ENCODE measurements at places on chromosomes 4 and X.
A peak's percentile ranks its signal among the peaks of the same experiment; 100 is the strongest.

DNA sequence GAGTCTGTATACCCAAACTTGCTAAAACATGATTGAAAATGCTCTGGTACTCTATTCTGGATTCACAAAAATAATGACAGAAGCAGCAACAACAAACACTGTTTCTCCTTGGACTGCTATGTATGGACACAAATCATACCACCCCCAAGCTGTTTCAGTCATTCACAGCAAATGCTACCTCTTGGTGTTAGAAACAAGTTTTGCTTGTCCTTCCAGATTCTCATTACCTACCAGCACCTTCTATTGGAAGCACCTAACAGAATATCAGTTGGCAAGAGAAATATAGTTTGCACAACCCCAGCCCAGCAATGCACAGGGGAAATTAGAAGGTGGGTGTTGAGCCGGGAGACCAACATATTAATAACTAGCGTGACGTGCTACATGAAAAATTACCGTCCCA is 1950.9 kb downstream of the C4orf33 start:
- H3K4me3 ChIP-seq, result no peak overlapping the region
- DNase-seq, result no peak
- H3K27me3 ChIP-seq, result no peaks in the 10 kb centered on the region
- H3K4me1 ChIP-seq, result no peaks in the 10 kb centered on the region

GRCh38 chr4:162874748-162875147 is 291.9 kb downstream of the NAF1 start:
- H3K27ac ChIP-seq, result no peak overlapping the region
- H3K36me3 ChIP-seq, result no peaks in the 10 kb centered on the region
- no peak for DNase-seq
- H3K27me3 ChIP-seq, result no peaks in the 10 kb centered on the region
- no peak overlapping the region for H3K4me3 ChIP-seq

DNA sequence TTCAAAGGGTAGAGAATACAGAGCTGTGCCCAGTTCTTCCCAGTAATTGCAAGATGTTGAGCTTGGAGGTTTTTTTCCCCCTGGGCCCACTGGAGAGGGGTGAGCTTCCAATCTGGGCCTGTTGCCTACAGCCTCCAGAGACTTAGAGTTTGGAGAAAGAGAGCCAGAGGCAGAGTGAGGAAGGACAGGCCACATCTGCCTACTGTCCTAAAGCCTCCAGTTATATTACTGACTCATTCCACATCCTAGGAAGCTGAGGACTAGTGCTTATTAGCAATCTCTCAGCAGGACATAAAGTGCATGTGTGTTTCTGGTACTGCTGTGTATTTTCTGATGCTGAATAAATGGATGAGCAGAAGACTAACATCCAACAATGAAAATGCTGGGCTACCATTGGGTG is 181.0 kb upstream of the MAMLD1 start:
- H3K4me3 ChIP-seq, result no peak overlapping the region
- H3K4me1 ChIP-seq, result no peaks in the 10 kb centered on the region
- no peak for DNase-seq
- no peaks in the 10 kb centered on the region for H3K36me3 ChIP-seq
- no peaks in the 10 kb centered on the region for H3K27me3 ChIP-seq
- H3K27ac ChIP-seq, result no peak overlapping the region

GRCh38 chrX:55754861-55755294 is 37.3 kb downstream of the RRAGB start:
- no peaks in the 10 kb centered on the region for H3K36me3 ChIP-seq
- H3K27me3 ChIP-seq, result no peaks in the 10 kb centered on the region
- H3K4me3 ChIP-seq, result no peak overlapping the region
- no peaks in the 10 kb centered on the region for H3K4me1 ChIP-seq

GRCh38 chr4:139014371-139015268 is 961 bp upstream of the NOCT start:
- peak; percentile 24 for DNase-seq
- H3K27me3 ChIP-seq, result no peaks in the 10 kb centered on the region
- peak overlapping the region; percentile 81 for H3K27ac ChIP-seq

- no peak overlapping the region for H3K4me3 ChIP-seq
- no peaks in the 10 kb centered on the region for H3K4me1 ChIP-seq
- H3K27me3 ChIP-seq, result no peaks in the 10 kb centered on the region
- no peak overlapping the region for H3K27ac ChIP-seq
Observed at GRCh38 chr4:86338989-86339388, 20.9 kb downstream of the MAPK10 start.

DNA sequence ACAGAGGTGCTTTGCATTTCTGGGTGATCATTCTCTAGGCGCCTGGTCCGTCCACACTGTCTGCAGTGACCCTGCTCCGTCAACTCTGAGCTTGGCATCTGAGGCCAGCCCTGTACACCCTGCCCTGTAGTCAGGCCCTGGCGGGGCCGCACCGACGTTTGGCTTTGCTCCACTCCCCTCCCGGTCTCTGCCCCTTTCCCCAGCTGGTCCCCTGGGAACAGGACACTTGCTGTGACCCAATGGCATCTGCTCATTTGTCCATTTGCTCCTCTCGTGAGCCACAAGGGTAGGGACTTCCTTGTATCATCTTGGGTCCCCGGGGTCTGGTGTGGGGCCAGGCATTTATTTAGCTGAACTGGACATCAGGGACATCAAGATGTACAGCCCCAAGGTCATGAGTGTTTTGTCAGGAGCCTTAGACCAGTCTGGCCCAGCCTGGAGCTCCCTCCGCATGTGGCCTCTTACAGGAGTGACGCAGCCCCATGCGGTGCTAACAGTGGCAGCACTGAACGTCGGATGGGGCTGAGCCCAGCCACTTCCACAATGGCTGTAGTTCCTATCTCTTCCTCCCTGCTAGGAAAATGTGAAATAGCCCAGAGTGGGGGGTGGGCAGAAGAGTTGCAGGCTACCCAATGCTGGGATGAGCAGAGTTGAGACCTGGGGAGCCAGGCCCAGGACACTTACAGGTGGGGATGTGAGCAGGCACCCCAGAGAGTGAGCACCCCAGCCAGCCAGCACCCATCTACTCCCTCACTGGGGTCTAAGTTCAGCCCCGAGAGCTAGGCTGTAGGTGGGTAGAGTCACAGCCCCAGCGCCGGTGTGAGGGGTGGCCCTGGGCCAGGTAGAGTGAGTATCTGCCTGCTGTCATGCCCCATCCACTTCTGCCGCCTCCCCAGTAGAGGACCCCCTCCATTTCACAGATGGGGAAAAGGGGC is 2.0 kb upstream of the SH3BP2 start:
- H3K27ac ChIP-seq, result peak overlapping the region; percentile 92
- no peaks in the 10 kb centered on the region for H3K27me3 ChIP-seq
- DNase-seq, result peak; percentile 9
- H3K36me3 ChIP-seq, result no peaks in the 10 kb centered on the region
- H3K4me1 ChIP-seq, result no peaks in the 10 kb centered on the region

- H3K27ac ChIP-seq, result no peak overlapping the region
- H3K36me3 ChIP-seq, result no peaks in the 10 kb centered on the region
- no peak for DNase-seq
Observed at GRCh38 chrX:26889574-26889973, 573.6 kb downstream of the PPP4R3C start.

- H3K27me3 ChIP-seq, result no peaks in the 10 kb centered on the region
- no peak for DNase-seq
- H3K4me1 ChIP-seq, result peaks cover 9% of the 10 kb centered on the region
- H3K27ac ChIP-seq, result no peak overlapping the region
- H3K4me3 ChIP-seq, result no peak overlapping the region
- no peaks in the 10 kb centered on the region for H3K36me3 ChIP-seq
Observed at GRCh38 chr4:80615099-80615498, 279.6 kb downstream of the CFAP299 start.

DNA sequence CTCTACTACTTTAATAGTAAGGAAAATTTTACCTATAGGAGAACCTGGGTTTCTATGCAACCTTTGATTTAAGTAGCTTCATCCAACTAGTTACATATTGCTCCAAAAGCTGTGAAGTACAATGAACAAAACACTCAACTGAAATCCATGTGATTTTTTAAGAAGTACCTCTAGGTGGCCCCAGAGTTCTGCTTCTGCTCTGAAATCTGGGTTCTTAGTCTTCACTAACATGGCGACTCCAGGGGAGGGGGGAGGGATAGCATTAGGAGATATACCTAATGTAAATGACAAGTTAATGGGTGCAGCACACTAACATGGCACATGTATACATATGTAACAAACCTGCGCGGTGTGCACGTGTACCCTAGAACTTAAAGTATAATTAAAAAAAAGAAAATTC is 73.4 kb upstream of the MAGEB2 start:
- no peak for DNase-seq
- no peaks in the 10 kb centered on the region for H3K36me3 ChIP-seq
- no peak overlapping the region for H3K27ac ChIP-seq
- no peak overlapping the region for H3K4me3 ChIP-seq
- H3K27me3 ChIP-seq, result no peaks in the 10 kb centered on the region
- H3K4me1 ChIP-seq, result no peaks in the 10 kb centered on the region

DNA sequence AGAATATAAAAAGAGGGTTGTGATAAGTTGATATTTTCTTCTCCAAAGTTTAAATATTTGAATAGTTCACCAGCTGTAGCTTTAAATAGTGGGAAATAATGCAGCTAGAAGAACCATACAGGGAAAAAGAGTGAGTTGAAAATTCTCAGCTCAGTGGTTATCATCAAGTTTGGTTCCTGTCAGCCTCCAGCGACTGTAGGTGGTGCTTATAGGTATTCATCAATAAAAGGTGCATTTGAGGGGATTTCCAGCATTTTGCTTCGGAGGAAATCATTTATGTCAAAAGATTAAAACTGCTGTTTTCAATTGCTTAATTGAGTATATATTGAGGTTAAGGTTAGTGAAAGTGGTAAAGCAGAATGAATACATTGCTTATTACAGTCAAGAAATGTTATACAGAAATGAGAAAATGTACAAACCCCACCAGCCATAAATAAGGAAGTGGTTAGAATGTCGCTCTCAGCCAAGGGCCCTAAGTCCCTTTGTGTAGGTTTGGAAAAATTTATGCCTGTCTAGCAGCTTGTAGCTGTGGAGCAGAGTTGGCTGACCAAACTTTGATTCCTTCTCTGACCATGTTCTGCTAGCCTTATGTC is 532.9 kb upstream of the FTHL17 start:
- H3K27ac ChIP-seq, result no peak overlapping the region
- no peaks in the 10 kb centered on the region for H3K27me3 ChIP-seq
- DNase-seq, result no peak
- no peaks in the 10 kb centered on the region for H3K4me1 ChIP-seq
- H3K36me3 ChIP-seq, result no peaks in the 10 kb centered on the region

DNA sequence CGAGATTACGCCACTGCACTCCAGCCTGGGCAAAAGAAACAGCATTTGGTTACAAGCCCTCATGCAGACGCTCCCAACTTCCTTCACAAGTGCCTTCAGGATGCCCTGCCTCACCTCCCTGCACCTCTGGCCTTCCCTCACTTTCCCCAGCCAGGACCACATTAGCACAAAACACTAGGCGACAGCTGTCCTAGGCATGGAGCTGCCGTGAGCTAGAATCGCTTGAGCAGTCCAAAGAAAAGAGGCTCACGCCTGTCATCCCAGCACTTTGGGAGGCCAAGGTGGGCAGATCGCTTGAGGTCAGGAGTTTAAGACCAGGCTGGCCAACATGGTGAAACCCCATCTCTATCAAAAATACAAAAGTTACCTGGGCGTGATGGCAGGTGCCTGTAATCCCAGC is 15.8 kb downstream of the RNF212 start:
- H3K4me1 ChIP-seq, result no peaks in the 10 kb centered on the region
- H3K4me3 ChIP-seq, result no peak overlapping the region
- no peaks in the 10 kb centered on the region for H3K27me3 ChIP-seq

- no peak overlapping the region for H3K27ac ChIP-seq
- no peak for DNase-seq
- H3K27me3 ChIP-seq, result no peaks in the 10 kb centered on the region
Observed at GRCh38 chr4:16676230-16676770, 222.1 kb downstream of the LDB2 start.

DNA sequence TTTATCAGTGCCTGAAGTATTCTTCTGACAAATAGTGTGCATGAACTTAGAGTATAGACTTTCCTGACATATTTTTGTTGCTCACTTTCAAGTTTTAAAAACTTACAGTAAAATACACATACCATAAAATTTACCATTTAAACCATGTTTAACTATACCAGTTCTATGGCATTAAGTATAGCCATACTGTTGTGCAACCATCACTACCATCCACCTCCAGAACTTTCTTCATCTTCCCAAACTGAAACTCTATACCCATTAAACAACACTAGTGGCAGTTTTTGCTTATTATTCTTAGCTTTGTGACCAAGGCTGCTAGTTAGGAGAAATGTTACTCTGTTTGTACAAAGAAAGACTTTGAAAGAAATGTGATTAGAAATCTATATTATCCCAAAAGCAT is 25.8 kb downstream of the ATP7A start:
- no peaks in the 10 kb centered on the region for H3K36me3 ChIP-seq
- no peaks in the 10 kb centered on the region for H3K4me1 ChIP-seq
- no peak overlapping the region for H3K4me3 ChIP-seq
- H3K27me3 ChIP-seq, result no peaks in the 10 kb centered on the region
- no peak for DNase-seq
- no peak overlapping the region for H3K27ac ChIP-seq

DNA sequence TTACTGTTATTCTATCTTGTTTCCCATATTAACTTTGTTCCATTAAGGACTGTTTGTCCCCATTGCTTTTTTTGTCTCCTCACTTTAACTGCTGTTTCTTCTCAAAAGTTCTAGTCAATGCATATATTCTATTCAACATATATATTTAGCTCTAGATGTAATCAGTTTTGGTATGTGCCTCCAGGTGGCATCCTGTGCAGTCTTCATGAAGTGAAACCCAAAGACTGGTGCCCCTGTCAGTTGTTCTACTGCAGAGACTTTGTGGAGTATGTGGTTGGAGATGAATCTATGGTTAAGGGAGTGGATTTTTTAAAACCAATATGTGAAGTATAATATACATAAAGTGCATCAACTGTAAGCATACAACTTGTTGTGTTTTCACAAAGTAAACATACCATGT is 57.0 kb downstream of the VAMP7 start:
- no peak overlapping the region for H3K4me3 ChIP-seq
- H3K4me1 ChIP-seq, result no peaks in the 10 kb centered on the region
- no peaks in the 10 kb centered on the region for H3K27me3 ChIP-seq

DNA sequence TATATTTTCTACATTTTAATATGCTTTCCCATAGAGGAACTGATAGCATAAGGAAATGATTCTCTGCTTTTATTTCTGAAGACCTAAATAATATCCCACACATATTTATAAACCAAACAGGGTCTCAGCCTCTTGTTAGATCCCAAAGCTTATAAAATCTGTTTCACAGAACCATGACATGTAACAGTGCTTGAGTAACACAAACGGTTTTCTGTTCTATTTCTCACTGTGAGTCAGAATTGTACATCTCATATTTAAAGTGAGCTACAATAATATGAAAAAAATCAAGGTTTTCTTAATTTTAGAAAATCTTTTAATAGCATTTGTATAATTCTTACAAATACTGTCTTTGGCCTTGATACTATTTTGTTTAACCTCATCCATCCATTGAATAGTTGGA is 51.2 kb downstream of the NR3C2 start:
- no peak overlapping the region for H3K4me3 ChIP-seq
- H3K27me3 ChIP-seq, result no peaks in the 10 kb centered on the region
- H3K27ac ChIP-seq, result no peak overlapping the region
- no peaks in the 10 kb centered on the region for H3K36me3 ChIP-seq
- H3K4me1 ChIP-seq, result no peaks in the 10 kb centered on the region

DNA sequence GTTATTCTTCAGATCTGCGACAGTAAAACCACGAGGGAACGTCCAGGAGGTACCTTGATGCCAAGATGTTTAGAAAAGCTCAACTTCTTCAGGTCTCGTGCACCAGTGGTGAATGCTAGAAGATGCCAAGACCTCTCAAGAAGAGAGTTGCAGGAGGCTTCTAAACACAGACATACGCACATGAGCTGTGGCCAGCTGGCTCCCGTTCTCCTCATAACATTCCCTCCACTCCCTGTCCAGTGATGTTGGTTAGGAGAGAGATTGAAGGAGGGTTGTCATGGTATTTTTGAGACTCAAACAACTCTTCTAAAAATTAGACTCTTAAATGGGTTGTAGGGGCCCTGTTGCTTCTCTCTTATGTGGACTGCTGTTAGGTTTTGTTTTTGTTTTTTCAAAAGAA is 184.3 kb downstream of the QDPR start:
- no peaks in the 10 kb centered on the region for H3K36me3 ChIP-seq
- DNase-seq, result no peak
- H3K4me3 ChIP-seq, result no peak overlapping the region
- H3K4me1 ChIP-seq, result no peaks in the 10 kb centered on the region
- H3K27me3 ChIP-seq, result no peaks in the 10 kb centered on the region
